Sigmoid colon (tissue), 7 donors: ENCODE measurements at places on chromosomes 11 and 22. TPM values are rescaled to one million over a fixed set of nuclear protein-coding genes. Genes with fewer than 3 reads are reported as not detected.
A peak's percentile ranks its signal among the peaks of the same experiment; 100 is the strongest.

The POU2AF2 gene
- total RNA-seq = not detected

DNA sequence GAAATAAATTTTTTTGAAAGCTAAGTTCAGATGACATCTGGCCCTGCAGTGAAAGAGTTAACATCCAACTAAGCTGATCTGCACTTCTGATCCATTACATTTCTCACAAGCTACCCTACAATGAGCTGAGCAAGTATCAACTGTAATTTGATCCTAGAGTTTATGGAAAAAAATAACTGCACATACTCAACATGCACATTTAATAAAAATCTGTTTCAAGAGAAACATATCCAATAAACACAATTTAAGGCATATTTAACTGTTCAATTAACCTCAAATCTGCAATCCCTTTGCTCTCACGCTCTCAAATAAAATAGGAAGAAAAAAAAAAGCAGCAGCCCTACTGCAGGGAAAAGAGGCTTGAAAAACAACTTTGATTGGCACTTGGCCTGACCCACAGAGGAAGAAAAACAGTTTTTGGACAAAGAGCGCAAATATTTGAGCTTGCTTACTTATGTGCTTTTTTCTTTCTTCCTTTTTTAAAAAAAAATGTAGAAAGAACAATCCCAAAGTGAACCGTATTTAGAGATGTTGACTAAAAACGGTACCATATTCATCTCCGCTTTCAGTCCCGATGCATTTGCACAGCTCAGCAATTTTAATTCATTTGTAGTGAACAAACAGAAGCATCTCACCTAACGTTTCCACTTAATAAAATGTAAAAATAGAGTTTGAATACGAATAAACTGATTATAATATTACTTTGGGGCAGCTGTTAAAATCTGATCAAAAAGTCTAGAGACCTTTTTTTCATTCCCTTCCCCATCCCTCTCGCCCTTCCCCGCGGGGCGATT is 1.6 kb downstream of the SESN3 start:
- H3K4me1 ChIP-seq = peaks cover 21% of the 10 kb centered on the region
- DNase-seq = no peak
- peak overlapping the region; percentile 75 for H3K27ac ChIP-seq
- no peaks in the 10 kb centered on the region for H3K27me3 ChIP-seq
- H3K36me3 ChIP-seq = no peaks in the 10 kb centered on the region

DNA sequence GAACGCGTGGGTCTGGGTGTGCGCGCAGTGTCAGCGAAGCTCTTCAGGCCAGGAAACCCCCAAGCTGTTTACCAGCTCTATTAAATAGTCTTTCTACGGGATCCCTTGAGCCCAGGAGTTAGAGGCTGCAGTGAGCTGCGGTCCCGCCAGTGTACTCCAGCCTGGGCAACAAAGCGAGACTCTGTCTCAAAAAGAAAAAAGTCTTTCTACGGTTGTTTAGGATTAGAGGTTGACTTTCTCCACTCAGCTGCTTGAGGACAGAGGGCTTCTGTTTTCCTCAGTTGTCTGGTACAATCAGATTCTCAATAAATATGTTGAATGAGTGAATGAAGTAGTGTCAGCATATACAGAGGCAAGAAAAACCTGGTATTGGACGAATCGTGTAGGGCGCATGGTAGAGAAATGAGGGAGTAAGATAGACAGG is 619 bp downstream of the SART1 start:
- peak overlapping the region; percentile 99 for H3K4me3 ChIP-seq
- H3K4me1 ChIP-seq = no peaks in the 10 kb centered on the region
- no peaks in the 10 kb centered on the region for H3K27me3 ChIP-seq
- H3K36me3 ChIP-seq = peaks cover 24% of the 10 kb centered on the region

DNA sequence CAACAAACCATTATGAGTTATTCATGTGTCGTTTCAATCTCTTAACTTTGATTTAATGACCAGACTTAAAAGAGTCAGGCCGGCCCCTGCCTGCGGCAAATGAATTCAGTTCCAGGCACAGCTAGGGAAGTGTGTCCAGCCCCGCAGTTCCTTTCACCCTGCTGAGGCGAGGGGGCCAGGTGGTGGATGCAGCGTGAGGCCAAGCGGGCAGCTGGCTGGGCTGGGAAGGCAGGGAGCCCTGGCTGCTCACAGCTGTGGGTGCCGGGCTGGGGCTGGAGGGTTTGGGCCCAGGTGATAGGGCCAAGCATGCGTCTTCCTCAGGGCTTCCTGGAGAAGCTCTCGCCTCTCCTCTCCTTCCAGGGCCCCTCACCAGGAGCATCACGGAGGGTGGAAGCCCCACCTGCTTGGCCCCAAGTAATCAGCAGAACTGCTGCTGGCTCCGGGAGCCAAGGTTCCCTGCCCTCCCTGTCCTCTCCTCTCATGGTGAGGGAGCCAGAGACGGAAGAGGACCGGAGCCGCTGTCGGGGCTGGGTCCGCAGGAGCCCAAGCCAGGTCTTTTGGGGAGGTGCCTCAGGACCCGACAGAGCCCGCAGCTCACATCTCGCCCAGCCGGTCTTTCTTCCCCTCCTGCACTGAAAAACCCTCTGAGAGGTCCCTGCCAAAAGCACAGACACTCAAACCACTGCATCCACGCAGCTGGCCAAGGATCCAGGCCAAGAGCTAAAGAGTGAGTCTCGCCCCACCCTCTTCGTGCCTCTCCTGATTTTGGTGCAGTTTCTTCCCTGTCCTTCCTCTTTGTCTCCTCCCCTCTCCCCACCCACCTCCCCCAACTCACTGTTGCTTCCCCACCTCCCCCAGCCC is 97.0 kb downstream of the ST3GAL4 start:
- no peaks in the 10 kb centered on the region for H3K36me3 ChIP-seq
- H3K4me1 ChIP-seq = peaks cover 5% of the 10 kb centered on the region

- H3K4me3 ChIP-seq = no peak overlapping the region
- no peak overlapping the region for H3K27ac ChIP-seq
Observed at GRCh38 chr11:34180040-34180813, 74.8 kb downstream of the NAT10 start.

The FXYD6 gene
- total RNA-seq = 286 TPM

DNA sequence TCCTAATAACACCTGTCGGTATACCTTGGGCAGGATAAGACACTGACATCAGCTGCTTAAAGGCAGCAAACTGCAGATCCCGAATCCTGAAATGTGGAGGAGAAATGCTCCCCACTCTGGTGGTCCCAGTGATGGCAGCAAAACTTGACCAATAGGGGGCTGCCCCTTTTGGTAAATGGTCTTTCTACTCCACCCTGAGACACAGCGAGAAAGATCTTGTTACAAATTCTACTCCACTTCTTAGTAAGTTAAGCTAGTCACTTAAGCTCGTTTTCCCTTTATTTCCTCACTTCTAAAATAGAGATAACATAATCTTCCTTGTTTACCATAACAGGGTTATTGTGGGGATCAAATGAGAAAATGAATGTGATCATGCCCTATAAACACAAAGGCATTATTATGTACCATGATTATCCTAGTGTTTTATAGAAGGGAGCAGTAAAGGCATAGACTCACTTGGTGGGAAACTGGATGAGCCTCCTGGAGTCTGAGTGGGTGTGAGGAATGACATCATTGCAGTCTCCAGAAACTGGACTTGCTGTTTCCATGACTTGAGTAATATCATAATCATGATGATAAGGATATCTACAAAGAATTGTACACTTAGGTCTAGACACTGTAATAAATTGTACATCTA is 50.9 kb downstream of the ENDOD1 start:
- no peaks in the 10 kb centered on the region for H3K4me1 ChIP-seq
- no peaks in the 10 kb centered on the region for H3K36me3 ChIP-seq
- DNase-seq = no peak
- no peak overlapping the region for H3K4me3 ChIP-seq
- no peak overlapping the region for H3K27ac ChIP-seq
- H3K27me3 ChIP-seq = no peaks in the 10 kb centered on the region

The HTR3B gene
- not detected for total RNA-seq

- no peak overlapping the region for H3K4me3 ChIP-seq
- H3K27ac ChIP-seq = no peak overlapping the region
- no peaks in the 10 kb centered on the region for H3K36me3 ChIP-seq
- DNase-seq = no peak
- H3K4me1 ChIP-seq = no peaks in the 10 kb centered on the region
Observed at GRCh38 chr11:113896156-113896879, 8.3 kb upstream of the HTR3B start.

The FAM180B gene
- 0.41 TPM for total RNA-seq

- peaks cover 10% of the 10 kb centered on the region for H3K36me3 ChIP-seq
- DNase-seq = peak; percentile 71
Observed at GRCh38 chr11:617199-617911, 1.6 kb upstream of the IRF7 start.

The KRTAP5-2 gene
- not detected for total RNA-seq

The RIMBP3C gene
- not detected for total RNA-seq

- H3K27me3 ChIP-seq = no peaks in the 10 kb centered on the region
- no peak overlapping the region for H3K4me3 ChIP-seq
- no peak overlapping the region for H3K27ac ChIP-seq
- DNase-seq = no peak
Observed at GRCh38 chr22:22855617-22856308, 31.9 kb upstream of the IGLL5 start.

GRCh38 chr11:3220521-3221407 is 2.2 kb upstream of the MRGPRG start:
- peaks cover 31% of the 10 kb centered on the region for H3K27me3 ChIP-seq
- H3K36me3 ChIP-seq = no peaks in the 10 kb centered on the region
- DNase-seq = peak; percentile 52
- no peaks in the 10 kb centered on the region for H3K4me1 ChIP-seq
- no peak overlapping the region for H3K27ac ChIP-seq

The SERPING1 gene
- 397 TPM for total RNA-seq

GRCh38 chr11:35661534-35661933 is 1.0 kb upstream of the TRIM44 start:
- peak overlapping the region; percentile 81 for H3K4me3 ChIP-seq
- no peaks in the 10 kb centered on the region for H3K36me3 ChIP-seq
- no peak for DNase-seq
- no peaks in the 10 kb centered on the region for H3K27me3 ChIP-seq
- no peaks in the 10 kb centered on the region for H3K4me1 ChIP-seq

The MAPK8IP2 gene
- total RNA-seq = 2.2 TPM

DNA sequence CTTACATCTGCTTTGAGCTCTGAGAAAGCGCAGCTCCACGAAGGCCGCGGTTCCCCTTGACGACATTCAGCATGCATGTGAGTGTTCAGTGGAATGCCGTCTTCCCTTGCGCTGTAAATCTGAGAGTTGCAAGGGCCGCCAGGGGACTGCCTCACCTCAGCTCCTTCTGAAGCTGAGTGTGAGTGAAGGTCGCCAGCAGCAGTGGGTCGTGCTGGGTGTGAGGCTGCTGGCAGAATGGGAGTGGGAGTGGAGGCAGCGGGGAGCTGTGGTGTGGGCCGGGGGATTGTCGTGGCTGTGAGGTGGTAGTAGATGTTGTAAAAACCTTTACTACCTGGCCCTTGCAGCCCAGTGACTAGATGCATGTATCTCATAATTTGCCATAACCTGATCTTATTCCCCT is 65.2 kb downstream of the PPP6R2 start:
- no peaks in the 10 kb centered on the region for H3K4me1 ChIP-seq
- H3K27me3 ChIP-seq = no peaks in the 10 kb centered on the region
- no peak for DNase-seq
- peaks cover 8% of the 10 kb centered on the region for H3K36me3 ChIP-seq
- no peak overlapping the region for H3K27ac ChIP-seq

- DNase-seq = no peak
- no peaks in the 10 kb centered on the region for H3K4me1 ChIP-seq
- H3K4me3 ChIP-seq = no peak overlapping the region
- H3K36me3 ChIP-seq = no peaks in the 10 kb centered on the region
Observed at GRCh38 chr11:34680918-34681586, 60.2 kb downstream of the EHF start.

- no peaks in the 10 kb centered on the region for H3K36me3 ChIP-seq
- DNase-seq = no peak
- H3K4me1 ChIP-seq = peaks cover 18% of the 10 kb centered on the region
- no peak overlapping the region for H3K4me3 ChIP-seq
Observed at GRCh38 chr11:101867951-101868350, 46.9 kb upstream of the CEP126 start.

The TSKU gene
- 20.4 TPM for total RNA-seq

GRCh38 chr11:121933294-121933693 is 182.7 kb downstream of the BLID start:
- no peak overlapping the region for H3K27ac ChIP-seq
- H3K36me3 ChIP-seq = no peaks in the 10 kb centered on the region
- DNase-seq = no peak

DNA sequence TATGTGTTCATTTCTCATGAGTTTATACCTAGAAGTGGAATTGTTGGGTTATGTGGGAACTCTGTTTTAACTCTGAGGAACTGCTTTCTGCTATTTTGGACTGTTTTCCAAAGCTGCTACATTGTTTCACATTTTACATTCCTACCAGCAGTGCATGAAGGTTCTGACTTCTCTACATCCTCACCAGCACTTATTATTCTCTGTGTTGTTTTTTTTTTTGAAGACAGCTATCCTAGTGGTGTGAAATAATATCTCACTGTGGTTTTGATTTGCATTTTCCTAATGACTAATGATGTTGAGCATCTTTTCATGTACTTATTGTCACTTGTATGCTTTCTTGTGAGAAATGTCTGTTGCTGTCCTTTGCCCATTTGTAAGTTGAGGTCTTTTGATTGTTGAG is 169.9 kb downstream of the COMMD9 start:
- no peaks in the 10 kb centered on the region for H3K36me3 ChIP-seq
- no peak overlapping the region for H3K4me3 ChIP-seq
- H3K4me1 ChIP-seq = peaks cover 11% of the 10 kb centered on the region
- H3K27ac ChIP-seq = no peak overlapping the region
- no peak for DNase-seq

The DCHS1 gene
- 40.6 TPM for total RNA-seq

DNA sequence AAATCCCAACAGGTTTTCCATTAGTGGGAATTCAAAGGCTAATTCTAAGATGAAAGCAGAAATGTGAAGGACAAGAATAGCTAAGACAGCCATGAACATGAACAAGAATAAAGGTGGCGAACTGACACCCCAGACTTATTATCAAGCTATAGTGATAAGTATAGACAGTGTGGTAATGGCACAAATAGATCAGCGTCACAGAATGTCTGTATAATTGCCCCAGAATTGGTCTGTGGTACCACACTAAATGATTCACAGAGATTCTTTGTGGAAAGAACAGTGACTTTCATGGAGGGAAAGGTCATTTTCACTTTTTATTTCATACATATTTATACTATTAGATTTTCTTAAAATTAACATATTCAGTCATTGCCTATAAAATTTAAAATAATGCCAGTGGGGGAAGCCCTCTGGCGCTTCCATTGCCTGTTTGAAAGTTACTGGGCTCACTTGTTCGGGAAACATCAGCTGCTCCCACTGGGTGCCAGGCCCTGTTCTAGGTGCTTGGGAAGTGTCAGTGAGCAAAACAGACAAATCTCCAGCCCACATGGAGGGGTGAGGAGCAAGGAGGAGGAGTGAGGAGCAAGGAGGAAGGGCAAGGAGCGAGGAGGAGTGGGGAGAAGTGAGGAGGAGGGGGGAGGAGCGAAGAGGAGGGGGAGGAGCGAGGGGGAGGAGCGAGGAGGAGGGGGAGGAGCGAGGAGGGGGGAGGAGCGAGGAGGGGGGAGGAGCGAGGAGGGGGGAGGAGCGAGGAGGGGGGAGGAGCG is 11.3 kb upstream of the NLRP6 start:
- no peak overlapping the region for H3K4me3 ChIP-seq
- no peak overlapping the region for H3K27ac ChIP-seq
- H3K4me1 ChIP-seq = no peaks in the 10 kb centered on the region
- H3K27me3 ChIP-seq = peaks cover 27% of the 10 kb centered on the region
